ENCODE measurements at places on chromosomes 1 and 21.
A peak's percentile ranks its signal among the peaks of the same experiment; 100 is the strongest.

GRCh38 chr1:15113146-15113545, 40.4 kb upstream of the TMEM51 start:
- DNase-seq: no peak

GRCh38 chr1:2786329-2787162, 14.9 kb downstream of the TTC34 start:
- DNase-seq: no peak

- no peak for DNase-seq
Observed at GRCh38 chr1:54428837-54429518, 22.8 kb upstream of the SSBP3 start.

GRCh38 chr1:112868191-112868590, 87.8 kb downstream of the SLC16A1 start:
- no peak for DNase-seq

DNA sequence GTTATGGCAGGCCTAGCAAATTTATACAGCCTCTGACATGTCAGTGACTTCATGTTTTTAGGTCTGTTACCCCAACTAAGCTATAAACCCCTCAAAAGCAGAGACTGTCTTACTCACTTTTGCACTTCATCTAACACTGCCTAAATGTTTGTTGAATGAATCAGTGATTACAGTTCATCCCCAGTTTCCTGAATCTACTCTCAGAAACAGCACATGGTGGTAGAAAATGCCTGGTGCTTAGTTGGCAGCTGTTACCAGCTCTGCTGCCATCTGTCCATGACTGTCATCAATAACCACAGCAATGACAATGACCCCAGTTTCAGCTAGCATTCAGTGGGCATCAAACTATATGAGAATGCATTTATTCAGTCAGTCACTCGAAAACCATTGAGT, 110.5 kb upstream of the SERBP1 start:
- DNase-seq: no peak

DNA sequence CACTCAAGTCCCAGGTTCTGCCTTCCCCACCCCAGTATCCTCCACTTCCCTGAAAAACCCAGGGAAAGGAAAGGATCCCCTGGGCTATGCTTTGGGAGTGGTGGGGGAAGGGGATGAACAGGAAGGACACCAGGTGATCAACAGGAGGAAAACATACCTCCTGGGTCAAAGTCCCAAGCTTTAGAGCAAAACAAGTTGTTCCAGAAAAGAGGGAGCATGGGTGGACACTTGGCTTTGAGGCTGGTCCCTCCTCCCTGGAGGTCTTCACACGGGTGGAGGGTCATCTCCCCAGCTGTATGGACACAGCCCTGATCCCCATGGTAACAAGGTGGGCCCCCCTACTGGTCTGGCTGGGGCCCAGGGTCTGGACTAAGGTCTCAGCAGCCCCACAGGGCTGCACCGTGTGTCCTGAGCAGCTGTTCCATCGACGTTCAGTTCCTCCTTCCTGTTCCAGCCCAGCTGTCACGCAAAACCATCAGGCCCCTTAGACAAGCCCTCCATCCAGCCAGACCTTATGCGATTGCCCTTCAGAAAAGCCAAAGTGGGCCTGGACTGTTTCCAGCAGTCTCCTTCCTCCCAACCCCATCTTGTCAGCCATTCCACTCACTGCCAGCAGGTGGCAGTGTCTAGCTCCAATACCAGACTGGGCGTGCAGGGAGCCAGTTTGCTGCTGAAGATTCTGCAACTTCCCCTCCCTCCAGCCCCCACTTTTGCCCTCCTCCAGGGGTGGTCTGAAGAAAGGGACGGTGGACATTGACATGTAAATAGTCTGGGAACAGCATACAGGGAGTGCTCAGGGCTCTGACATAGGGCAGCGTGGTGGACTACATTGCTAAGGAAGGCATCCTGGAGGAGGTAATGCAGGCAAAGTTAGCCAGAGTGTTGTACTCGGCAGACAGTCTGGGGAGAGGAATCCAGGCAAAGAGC, 2.9 kb upstream of the PDZK1IP1 start:
- peak; percentile 66 for DNase-seq

GRCh38 chr1:59761443-59761842, 53.3 kb upstream of the HOOK1 start:
- no peak for DNase-seq

- DNase-seq: no peak
Observed at GRCh38 chr1:97947695-97948094, 26.9 kb upstream of the DPYD start.

DNA sequence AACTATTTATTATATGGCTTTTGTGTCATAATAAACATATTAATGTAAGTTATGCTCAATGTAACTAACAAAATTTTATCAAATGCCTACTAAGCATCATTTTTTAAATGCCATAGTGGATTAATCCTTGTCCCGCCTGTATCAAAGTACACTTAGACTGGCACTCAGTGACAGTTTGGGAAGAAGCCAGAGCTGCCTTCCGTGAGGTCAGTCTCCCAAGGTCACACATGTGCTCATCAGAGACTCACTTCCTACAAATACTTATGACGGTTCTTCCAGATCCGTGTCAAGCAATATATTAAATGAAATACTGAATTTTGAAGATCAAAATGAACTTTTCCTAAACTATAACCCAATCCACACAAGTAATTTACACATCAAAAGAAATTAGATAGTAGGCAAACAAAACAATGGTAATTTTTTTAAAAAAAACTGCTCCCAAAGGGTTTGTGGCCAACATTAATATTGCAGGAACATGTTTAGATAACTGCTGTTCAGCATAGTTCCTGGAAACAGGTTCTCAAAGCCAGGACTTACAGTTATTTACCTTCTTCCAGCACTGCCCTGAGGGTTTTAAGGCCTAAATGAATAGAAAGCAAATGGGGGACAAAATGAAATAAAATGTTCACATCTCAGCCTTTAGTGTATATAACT, 27.2 kb downstream of the WLS start:
- no peak for DNase-seq

GRCh38 chr1:193077991-193078390, 18.6 kb downstream of the RO60 start:
- no peak for DNase-seq

DNA sequence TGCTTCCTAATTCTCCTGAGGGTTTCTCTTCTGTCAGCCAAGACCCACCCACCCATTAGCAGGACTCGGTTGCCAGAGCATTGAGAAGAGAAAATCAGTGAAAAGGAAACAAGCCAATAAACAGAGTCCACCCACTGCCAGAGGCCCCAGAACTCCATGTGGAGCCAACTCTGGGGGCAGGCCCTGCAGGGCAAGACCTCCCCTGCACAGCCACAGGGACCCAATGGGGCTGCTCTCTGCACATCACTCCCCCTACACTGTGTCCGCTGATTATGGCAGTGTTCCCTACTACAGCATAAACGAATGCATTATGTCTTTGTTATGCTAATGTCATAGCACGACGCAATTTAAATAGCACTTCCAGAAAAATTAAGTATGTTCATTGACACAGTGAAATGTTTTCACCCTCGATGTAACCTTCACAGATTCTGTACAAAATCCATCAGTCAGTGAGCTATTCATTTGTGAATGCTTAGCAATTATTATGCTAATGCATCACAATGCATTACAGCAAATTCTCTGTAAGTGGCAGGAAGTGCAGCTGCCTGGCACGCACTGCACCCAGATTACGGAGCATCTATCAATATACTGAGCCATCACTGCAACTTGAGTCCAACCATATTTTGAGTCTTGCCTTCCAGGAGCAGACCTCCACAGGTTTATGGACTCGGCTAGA, 56.4 kb downstream of the GRIK3 start:
- no peak for DNase-seq

DNA sequence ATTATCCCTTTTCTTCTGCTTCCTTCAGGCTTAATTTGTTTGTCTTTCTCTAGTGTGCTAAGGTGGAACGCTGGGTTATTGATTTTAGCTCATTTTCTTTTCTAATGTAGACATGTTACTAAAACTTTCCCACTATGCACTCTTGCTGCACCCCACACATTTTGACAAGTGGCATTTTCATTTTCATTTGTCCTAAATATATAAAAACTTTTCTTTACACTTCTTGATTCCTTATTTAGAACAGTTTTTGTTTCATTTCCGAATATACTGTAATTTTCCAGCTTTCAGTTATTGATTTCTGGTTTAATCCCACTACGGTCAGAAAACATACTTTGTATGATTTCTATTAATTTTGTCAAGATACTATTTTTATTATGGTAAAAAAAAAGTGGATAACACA, 25.3 kb downstream of the SH3BP5L start:
- DNase-seq: no peak

DNA sequence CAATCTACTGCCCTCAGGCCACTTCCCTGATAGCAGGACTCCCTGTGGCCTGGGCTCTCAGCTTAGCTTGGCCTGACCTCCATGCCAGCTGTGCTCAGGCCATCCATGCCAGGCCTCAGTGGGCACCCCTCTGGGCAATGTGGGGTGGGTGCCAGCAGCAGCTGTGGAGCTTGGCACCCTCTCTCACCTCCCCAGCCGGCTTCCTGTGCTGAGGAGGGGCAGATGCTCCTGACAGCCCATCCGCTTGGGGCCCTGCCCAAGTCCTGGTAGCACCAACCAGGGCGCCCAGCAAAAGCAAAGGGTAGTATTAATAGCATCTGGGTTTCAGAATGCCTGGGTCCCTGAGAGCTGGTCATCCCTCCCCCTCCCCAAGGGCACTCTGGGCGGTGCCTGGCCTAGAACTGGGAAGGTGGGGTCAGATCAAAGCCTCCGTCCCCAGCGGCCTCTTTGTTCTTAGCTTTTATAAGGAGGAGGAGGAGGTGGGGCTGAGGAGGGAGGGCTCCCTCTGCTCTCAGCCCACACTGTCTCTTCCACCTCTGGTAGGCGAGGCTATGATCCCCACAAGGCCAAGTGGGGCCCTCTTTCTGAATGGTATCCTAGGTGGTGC, 6.1 kb downstream of the EFNA4 start:
- no peak for DNase-seq

DNA sequence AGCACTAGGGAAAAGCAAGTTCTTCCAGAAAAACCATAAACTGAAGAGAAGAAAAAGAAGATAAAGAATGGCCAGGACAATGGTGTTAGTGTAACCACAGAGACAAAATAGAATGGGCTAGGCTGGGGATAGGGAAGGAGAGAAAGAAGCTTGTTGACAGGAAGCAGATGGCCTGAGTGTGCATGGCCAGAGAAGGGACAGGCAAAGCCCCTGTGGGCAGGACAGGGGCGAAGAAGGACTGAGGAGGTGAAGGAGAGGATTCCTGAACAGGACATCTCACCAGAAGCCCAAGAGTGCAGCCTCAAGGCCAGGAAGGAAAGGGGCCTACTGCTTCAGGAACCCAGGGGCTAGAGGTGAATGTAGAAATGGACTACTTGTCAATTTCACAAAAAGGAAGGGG, 29.3 kb downstream of the IQGAP3 start:
- no peak for DNase-seq

DNA sequence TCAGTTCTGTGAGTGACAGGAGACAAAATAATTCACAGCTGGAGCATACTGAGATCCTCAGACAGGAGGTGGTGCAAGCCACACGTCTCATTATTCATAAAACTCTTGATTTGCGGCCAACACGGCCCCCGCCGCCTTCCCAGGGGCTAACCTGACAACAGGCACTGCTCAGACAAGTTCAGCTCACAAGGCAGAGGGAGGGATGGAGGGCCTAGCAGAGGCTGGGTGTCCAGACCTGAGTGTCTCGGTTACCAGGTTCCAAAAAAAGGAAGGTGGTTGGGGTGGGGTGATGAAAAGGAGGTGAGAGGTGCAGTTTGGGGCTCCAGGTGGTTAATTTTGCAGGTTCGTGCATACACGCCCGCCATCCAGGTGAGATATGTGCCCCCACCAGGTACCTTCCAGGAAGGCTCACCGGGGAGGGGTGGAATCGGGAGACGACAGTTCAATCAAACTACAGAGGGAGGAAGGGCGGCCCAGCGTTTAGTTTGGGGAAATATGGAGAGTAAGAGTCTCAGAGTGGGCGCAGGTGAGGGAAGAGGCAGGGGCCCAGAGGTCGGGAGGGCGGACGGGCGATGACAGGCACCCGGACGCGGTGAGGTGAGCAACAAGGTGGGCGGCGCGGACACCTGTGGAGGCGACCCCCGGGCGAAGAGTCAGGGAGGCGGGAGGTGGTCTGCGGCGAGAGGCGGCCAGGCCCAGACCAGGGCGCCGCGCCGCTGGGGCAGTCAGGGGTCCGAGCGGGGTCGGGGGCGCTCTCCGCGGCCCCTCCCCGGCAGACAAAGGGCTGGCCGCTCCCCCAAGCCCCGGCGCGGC, 629 bp downstream of the CTNNBIP1 start:
- no peak for DNase-seq

DNA sequence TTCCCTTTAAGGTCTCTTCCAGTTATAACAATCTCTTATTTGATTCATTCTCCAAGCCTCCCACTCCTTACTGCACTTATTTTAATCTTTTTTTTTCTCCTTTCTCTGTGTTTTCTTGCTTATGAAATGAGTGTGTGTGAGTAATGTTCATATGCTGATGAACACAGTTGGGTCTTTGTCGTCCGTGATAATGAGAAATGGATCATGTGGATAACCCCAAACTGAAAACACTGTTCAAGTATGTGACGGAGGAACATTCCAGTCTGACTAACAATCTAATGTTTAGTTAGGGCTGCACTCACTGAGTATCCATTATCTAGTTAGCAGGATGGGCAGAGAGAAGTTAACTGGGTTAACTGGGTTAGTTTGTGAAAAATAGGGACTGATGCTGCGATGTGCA, 253.1 kb upstream of the DUSP10 start:
- peak; percentile 65 for DNase-seq

- no peak for DNase-seq
Observed at GRCh38 chr1:72620453-72620852, 338.1 kb upstream of the NEGR1 start.

- DNase-seq: no peak
Observed at GRCh38 chr1:199447906-199448305, 579.6 kb upstream of the NR5A2 start.

GRCh38 chr1:8011923-8012858, 13.9 kb downstream of the ERRFI1 start:
- no peak for DNase-seq

GRCh38 chr1:84255582-84255981, 45.9 kb upstream of the SAMD13 start:
- no peak for DNase-seq

GRCh38 chr1:166119471-166119965, 47.3 kb downstream of the FAM78B start:
- DNase-seq: no peak

- no peak for DNase-seq
Observed at GRCh38 chr1:56385314-56385713, 194.0 kb downstream of the PLPP3 start.

DNA sequence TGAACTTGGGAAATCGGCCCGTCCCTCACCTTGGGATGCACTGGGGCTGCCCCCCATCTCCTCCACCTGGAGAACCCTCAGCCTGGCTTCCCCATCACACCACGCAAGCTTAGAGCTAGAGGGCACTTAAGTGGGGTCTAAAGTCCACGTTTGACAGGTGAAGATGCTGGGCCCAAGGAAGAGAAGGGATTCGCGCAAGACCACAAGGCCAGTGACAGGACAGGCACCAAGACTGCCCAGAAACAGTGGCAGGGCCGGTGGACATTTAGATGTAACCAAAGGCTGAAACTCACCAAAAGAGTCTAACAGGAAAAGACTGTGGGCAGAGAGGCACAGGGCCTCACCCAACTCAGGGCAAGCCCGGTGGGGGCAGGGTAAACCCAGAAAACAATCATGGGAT, 130.8 kb upstream of the EDN2 start:
- DNase-seq: no peak
